HT-29 (cell line): ENCODE measurements at places on chromosomes 13 and 19.

DNA sequence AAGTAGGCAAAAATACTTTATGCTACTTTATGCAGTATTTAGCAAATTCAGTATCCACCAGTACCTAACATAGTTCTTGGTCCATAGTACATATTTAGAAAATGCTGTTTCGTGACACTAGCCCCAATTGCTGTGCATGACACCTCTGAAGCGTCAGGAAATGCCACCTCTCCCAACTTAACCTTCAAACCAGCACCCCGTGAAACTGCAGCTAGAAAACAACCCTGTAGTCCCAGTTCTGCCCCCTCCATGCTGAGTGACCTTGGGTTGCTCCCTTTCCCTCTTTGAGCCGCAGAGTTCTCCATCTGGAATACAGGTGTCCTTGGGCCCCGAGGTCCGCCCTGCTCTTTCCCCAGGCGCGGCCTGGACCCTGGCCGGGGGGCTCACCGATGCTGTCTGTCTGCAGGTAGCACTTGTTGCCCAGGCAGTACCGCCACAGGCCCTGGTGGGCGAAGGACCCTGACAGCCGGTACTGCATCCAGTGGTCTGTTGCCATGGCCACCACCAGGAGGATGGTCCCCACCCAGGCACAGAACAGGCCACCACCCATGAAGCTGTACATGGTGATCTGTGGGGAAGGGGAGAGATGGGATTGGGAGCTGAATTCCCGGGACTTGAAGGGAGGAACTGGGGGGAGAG, 773 bp downstream of the LIM2 start:
- no peak for DNase-seq

DNA sequence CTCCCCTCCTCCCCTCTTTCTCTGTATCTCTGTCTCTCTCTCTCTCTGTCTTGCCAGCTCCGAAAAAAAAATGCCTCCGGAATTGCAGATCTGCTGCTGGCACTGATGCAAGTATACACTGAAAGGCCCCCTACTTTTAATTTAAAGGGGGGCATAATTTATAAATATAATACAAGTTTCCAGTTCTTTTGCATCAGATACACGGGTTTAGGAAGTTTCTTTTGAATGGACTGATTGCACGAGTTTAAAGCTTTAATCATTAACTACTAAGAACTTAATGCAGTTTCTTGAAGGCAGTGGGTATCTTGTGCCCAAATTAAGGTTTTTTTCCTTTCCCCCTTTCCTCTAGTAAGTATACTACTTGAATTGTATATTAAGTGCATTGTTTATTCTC, 1.4 kb downstream of the FGF9 start:
- no peak for DNase-seq

DNA sequence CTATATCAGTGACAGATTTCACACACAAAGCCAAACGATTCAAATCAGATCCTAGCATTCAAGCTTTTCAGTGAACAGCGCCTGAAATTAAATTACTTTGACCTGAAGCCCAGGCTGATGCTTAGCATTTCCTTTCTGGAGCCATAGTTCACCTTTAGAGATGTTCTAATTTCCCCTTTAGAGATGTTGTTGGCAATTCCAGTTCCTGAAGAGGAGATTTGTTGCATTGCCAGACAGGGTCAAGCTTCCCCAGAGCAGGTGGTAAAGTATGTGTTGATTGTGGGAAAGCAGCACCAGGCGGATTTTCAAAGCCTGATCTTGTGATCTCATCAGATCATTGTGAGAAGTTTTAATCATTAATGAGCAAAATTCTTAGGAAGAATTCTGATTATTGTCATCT, 609.8 kb upstream of the KLF12 start:
- no peak for DNase-seq

DNA sequence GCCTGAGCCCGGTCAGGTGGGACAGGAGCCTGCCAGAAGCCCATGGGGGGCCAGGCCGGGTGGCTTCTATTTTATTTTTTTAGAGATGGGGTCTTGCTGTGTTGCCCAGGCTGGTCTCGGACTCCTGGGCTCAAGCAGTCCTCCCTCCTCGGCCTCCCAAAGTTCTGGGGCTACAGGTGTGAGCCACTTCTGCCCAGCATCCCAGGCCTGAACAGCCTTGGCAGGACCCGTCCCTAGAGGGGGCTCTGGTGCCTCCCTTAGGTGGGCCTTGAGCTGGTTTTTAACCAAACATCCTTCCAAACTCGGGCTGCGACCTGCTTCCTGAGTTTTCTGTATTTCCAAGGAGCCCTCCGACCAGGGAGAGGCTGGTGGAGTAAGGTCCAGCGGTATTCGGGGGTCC, 10.5 kb downstream of the COMP start:
- no peak for DNase-seq

GRCh38 chr19:34178274-34178610, 5.9 kb downstream of the LSM14A start:
- DNase-seq: no peak
